ENCODE measurements at places on chromosomes 7 and 10. TPM values are rescaled to one million over a fixed set of nuclear protein-coding genes. Genes with fewer than 3 reads are reported as not detected.
A peak's percentile ranks its signal among the peaks of the same experiment; 100 is the strongest.

TBX20 gene
- not detected for total RNA-seq

GRCh38 chr7:151114151-151115090 lies 28.1 kb downstream of the AGAP3 start:
- no peaks in the 10 kb centered on the region for H3K27me3 ChIP-seq
- peak; percentile 59 for DNase-seq
- H3K27ac ChIP-seq: peak overlapping the region; percentile 59
- H3K36me3 ChIP-seq: peaks cover 31% of the 10 kb centered on the region
- H3K4me3 ChIP-seq: peak overlapping the region; percentile 63

GRCh38 chr7:5892498-5892897 lies 6.0 kb upstream of the CCZ1 start:
- H3K4me1 ChIP-seq: peaks cover 6% of the 10 kb centered on the region
- no peak overlapping the region for H3K4me3 ChIP-seq
- H3K27me3 ChIP-seq: no peaks in the 10 kb centered on the region
- DNase-seq: no peak
- H3K27ac ChIP-seq: no peak overlapping the region

GRCh38 chr7:29408841-29409243 lies 154.8 kb upstream of the PRR15 start:
- no peaks in the 10 kb centered on the region for H3K27me3 ChIP-seq
- DNase-seq: peak; percentile 83
- H3K4me3 ChIP-seq: no peak overlapping the region
- H3K27ac ChIP-seq: no peak overlapping the region
- H3K4me1 ChIP-seq: peaks cover 10% of the 10 kb centered on the region
- H3K36me3 ChIP-seq: no peaks in the 10 kb centered on the region

OR2A12 gene
- total RNA-seq: not detected

GRCh38 chr10:57973451-57973850 lies 294.2 kb downstream of the IPMK start:
- no peak for DNase-seq
- H3K4me1 ChIP-seq: no peaks in the 10 kb centered on the region
- H3K4me3 ChIP-seq: no peak overlapping the region
- H3K27ac ChIP-seq: no peak overlapping the region
- H3K36me3 ChIP-seq: no peaks in the 10 kb centered on the region
- no peaks in the 10 kb centered on the region for H3K27me3 ChIP-seq

DNA sequence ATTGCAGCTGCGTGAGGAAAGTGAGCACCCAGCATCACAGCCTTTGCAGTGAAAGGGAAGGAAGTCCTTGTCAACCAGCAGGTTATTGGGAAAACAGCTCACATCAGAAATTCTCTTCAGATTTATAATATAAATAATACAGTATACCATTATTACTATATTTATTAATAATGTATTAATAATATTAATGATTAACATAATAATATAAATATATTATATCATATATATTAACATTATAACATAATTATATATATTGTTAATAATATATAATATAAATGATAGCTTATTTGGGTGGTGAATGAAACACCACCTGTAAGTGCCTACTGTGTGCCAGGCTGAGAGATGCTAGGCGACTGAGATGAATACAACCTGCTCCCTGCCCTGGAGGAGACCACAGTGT lies 423.0 kb downstream of the TCERG1L start:
- no peak overlapping the region for H3K27ac ChIP-seq
- H3K4me3 ChIP-seq: no peak overlapping the region
- no peaks in the 10 kb centered on the region for H3K4me1 ChIP-seq
- H3K36me3 ChIP-seq: no peaks in the 10 kb centered on the region
- H3K27me3 ChIP-seq: no peaks in the 10 kb centered on the region

DNA sequence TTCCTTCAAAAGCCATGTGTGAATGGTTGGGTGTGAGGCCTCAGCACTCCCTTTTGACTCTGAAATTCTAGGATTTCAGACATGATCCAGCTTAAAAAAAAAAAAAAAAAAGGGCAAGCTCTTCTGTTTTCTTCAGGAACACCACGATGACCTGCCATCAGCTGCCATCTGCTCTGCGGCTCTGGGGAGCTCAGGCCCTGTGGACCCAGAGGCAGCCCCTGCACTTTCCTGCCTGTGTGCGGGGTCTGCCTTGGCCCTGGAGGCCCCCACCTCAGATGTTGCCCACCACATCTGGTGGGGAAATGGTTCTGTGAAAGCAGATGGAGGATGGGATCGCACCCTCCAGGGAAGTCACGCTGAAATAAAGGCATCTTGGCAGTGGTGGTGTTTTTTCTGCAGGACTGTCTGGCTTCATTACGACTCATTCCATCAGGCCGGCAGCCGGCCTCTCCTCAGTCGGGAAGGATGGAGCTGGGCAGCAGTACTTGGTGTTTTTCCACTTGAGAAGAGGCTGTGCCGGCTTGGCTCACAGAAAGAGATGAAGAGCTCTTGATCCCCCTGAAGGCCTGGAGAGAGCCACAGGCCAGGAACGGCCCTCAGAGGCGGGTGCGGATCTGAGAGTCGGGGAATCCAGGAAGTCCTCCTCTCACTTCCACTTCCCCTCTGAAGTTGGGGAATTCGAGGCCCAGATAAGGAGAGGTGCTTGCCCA lies 66.1 kb upstream of the AQP1 start:
- H3K36me3 ChIP-seq: peaks cover 12% of the 10 kb centered on the region
- no peaks in the 10 kb centered on the region for H3K4me1 ChIP-seq
- peak overlapping the region; percentile 5 for H3K27ac ChIP-seq
- no peaks in the 10 kb centered on the region for H3K27me3 ChIP-seq

- H3K27ac ChIP-seq: peak overlapping the region; percentile 67
- no peak for DNase-seq
- no peaks in the 10 kb centered on the region for H3K27me3 ChIP-seq
- H3K36me3 ChIP-seq: peaks cover 50% of the 10 kb centered on the region
These were observed 11.6 kb downstream of the TCF7L2 start for GRCh38 chr10:112961609-112962008.

GRCh38 chr10:132185601-132186487 lies 904 bp upstream of the DPYSL4 start:
- H3K27ac ChIP-seq: no peak overlapping the region
- no peak for DNase-seq
- H3K27me3 ChIP-seq: peaks cover 29% of the 10 kb centered on the region

GRCh38 chr10:6143181-6143580 lies 54.3 kb downstream of the RBM17 start:
- peaks cover 19% of the 10 kb centered on the region for H3K4me1 ChIP-seq
- no peak overlapping the region for H3K27ac ChIP-seq
- peaks cover 5% of the 10 kb centered on the region for H3K36me3 ChIP-seq
- DNase-seq: no peak
- H3K4me3 ChIP-seq: no peak overlapping the region
- peaks cover 11% of the 10 kb centered on the region for H3K27me3 ChIP-seq

TET1 gene
- not detected for total RNA-seq

NUTM2A gene
- 0.82 TPM for total RNA-seq

DNA sequence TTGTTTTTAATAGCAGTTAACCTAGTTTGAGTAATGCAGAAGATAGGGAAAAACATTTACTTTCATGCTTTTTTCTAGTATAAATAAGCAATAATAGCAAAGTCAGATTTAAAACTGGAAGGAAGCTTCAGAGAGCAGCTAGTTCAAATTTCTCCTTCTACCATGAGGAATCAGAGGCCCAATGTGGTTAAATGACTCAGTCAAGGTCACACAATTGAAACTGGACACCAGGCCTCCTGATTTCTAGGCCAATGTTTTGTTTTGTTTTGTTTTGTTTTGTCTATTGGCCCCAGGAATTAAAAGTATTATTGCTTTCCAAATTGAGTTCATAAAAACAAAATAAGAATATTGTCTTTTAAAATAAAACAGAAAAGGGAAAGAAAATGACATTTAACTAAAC lies 122.3 kb downstream of the TRIL start:
- no peaks in the 10 kb centered on the region for H3K36me3 ChIP-seq
- H3K27ac ChIP-seq: no peak overlapping the region
- no peaks in the 10 kb centered on the region for H3K4me1 ChIP-seq
- peak; percentile 42 for DNase-seq

DNA sequence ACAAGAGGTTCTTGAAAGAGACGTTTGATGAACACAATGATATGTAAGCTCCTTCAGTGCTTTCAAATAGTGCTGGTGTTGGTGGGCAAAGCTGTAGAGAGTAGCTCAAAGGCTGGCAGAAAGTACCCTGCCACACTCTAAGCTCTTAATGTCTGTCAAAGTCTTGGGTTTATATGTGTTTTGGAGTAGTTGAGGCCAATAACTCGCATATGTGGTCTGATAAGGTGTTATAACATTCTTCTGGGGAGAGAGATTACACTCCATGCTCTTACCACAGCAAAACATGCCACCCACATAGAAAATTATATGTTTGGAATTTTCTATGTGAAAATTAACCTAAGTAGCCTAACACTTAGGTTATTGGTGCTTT lies 30.8 kb upstream of the NME8 start:
- H3K4me3 ChIP-seq: no peak overlapping the region
- H3K36me3 ChIP-seq: peaks cover 5% of the 10 kb centered on the region
- H3K27me3 ChIP-seq: no peaks in the 10 kb centered on the region
- peak overlapping the region; percentile 42 for H3K27ac ChIP-seq
- peaks cover 13% of the 10 kb centered on the region for H3K4me1 ChIP-seq
- DNase-seq: no peak

TFAM gene
- total RNA-seq: 62.3 TPM

DNA sequence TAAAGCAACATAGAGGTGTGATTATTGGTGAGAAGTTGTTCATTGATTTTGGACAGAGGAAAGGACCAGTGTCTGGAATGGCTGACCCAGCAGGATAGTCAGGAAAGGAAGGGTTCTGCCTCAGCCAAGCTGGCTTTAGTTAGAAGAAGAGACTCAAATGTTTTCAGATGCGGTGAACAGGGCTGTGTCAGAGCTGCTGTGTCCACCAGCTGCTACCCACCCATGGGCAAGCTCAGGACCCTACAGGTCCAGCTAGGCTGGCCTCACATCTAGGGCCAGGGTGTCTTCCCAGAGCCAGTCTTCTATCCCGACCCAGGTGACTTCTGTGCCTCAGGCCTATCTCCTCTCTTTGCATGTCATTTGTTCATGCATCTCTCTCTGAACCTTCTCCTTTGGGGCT lies 37.3 kb upstream of the CXCL12 start:
- no peaks in the 10 kb centered on the region for H3K4me1 ChIP-seq
- H3K4me3 ChIP-seq: no peak overlapping the region
- H3K27me3 ChIP-seq: no peaks in the 10 kb centered on the region
- H3K36me3 ChIP-seq: no peaks in the 10 kb centered on the region
- H3K27ac ChIP-seq: no peak overlapping the region
- DNase-seq: no peak

DNA sequence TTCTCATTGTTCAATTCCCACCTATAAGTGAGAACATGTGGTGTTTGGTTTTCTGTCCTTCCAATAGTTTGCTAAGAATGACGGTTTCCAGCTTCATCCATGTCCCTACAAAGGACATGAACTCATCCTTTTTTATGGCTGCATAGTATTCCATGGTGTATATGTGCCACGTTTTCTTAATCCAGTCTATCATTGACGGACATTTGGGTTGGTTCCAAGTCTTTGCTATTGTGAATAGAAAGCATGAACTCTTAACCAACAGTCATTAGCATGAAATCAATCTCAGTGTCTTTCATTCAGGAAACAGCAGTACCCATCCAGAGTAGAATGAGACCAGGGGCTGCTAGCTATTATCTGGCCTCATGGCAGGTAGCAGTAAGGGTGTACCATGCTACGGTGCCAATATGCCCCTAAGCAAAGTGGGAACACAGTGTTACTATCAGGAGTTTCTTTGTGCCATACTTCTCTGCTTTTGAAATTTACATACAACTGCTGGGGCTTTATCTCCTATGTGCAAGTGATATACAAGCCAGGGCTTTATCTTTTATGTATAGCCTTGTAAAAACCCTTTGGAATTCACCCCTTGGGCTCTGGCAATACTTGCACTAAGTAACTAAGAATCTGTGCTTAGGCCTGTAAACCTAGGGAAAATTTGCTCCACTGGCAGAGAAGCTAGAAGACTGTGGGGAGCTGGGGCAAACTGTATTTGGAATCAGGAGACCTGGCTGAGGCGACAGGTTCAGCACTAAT lies 5.4 kb downstream of the PON2 start:
- peak overlapping the region; percentile 51 for H3K27ac ChIP-seq
- no peak overlapping the region for H3K4me3 ChIP-seq
- no peak for DNase-seq

DNA sequence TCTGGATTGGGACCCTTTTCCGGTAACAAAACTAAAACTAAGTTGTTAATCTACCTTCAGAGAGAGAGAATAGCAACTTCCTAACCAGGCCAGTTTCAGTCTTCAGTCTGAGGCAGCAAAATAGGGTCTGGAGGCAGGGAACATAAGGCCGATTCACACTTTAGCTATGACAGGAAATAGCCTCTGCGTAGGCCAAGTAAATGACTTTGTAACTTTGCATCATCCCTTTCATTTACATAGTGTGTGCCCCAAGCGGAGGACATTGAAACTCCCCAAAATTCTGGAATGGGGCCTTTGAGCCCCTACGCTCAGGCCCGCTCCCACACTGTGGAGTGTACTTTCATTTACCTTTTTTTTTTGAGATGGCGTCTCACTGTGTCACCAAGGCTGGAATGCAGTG lies 1.7 kb upstream of the UPP1 start:
- no peaks in the 10 kb centered on the region for H3K27me3 ChIP-seq
- peak; percentile 75 for DNase-seq
- H3K36me3 ChIP-seq: peaks cover 25% of the 10 kb centered on the region
- peaks cover 61% of the 10 kb centered on the region for H3K4me1 ChIP-seq

- no peak overlapping the region for H3K27ac ChIP-seq
- H3K4me1 ChIP-seq: no peaks in the 10 kb centered on the region
- H3K27me3 ChIP-seq: no peaks in the 10 kb centered on the region
- H3K4me3 ChIP-seq: no peak overlapping the region
These were observed 417.7 kb upstream of the CELF2 start for GRCh38 chr10:10600004-10600403.

DNA sequence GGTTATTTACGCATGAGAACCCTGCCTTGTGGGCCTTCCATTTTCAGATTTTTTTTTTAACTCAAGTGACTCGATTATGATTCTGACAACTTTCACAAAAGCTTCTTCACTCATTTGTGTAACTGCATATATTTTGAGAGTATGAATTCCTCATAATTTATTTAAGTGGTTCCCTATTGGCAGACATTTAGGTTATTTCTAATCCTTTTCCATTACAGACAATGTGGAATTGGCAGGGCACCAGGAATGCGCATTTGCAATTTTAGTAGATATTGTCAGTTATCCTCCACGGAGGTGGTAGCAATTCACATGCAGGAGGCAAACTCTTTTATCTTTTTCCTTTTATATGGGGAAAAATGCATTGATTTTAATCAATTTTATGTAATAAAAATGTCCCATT lies 2.5 kb downstream of the TMEM176B start:
- no peak overlapping the region for H3K27ac ChIP-seq
- DNase-seq: no peak
- no peaks in the 10 kb centered on the region for H3K4me1 ChIP-seq
- H3K27me3 ChIP-seq: peaks cover 11% of the 10 kb centered on the region
- H3K4me3 ChIP-seq: no peak overlapping the region
- no peaks in the 10 kb centered on the region for H3K36me3 ChIP-seq

PKD1L1 gene
- total RNA-seq: not detected

CLDN4 gene
- 0.28 TPM for total RNA-seq

AKR1C4 gene
- not detected for total RNA-seq

GRCh38 chr10:90227217-90227656 lies 525.8 kb downstream of the KIF20B start:
- peak; percentile 96 for DNase-seq
- H3K27me3 ChIP-seq: no peaks in the 10 kb centered on the region
- no peak overlapping the region for H3K4me3 ChIP-seq
- H3K36me3 ChIP-seq: no peaks in the 10 kb centered on the region

LRRC4 gene
- total RNA-seq: not detected

Measured in MCF 10A (cell line).